ENCODE measurements at places on chromosomes 12 and 14. TPM values are rescaled to one million over a fixed set of nuclear protein-coding genes. Genes with fewer than 3 reads are reported as not detected.

GRCh38 chr14:75826599-75826998, 155.2 kb downstream of the TGFB3 start:
- no peak for DNase-seq

DNA sequence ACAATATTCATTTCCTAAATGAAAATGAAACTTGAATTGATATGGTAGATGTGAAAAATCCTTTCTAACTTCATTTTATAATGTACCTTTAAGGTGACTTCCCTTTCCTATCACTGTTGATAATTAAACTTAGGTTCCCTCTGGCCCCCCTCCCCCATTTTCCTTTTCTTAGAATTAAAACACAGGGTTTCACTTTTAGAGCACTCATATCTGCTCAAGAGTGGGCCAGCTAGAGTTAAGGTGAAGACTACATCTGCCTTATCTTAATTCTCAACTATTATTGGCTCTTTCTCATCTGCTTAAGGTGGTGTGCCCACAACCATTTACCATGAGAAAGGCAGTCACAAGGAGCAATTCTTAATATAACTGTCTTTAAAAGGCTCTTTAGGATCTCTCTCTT, 49.7 kb downstream of the LIN52 start:
- DNase-seq = no peak

The DERA gene
- 21.3 TPM for total RNA-seq

- no peak for DNase-seq
Observed at GRCh38 chr12:6843118-6843902, 2.6 kb downstream of the GNB3 start.

GRCh38 chr12:109609342-109609741, 35.7 kb downstream of the MVK start:
- DNase-seq = no peak

- DNase-seq = no peak
Observed at GRCh38 chr14:45526715-45527549, 273.9 kb upstream of the MIS18BP1 start.

GRCh38 chr14:100778951-100779690, 46.8 kb upstream of the MEG3 start:
- no peak for DNase-seq

GRCh38 chr12:116650062-116650461, 87.8 kb downstream of the SPRING1 start:
- DNase-seq = no peak

DNA sequence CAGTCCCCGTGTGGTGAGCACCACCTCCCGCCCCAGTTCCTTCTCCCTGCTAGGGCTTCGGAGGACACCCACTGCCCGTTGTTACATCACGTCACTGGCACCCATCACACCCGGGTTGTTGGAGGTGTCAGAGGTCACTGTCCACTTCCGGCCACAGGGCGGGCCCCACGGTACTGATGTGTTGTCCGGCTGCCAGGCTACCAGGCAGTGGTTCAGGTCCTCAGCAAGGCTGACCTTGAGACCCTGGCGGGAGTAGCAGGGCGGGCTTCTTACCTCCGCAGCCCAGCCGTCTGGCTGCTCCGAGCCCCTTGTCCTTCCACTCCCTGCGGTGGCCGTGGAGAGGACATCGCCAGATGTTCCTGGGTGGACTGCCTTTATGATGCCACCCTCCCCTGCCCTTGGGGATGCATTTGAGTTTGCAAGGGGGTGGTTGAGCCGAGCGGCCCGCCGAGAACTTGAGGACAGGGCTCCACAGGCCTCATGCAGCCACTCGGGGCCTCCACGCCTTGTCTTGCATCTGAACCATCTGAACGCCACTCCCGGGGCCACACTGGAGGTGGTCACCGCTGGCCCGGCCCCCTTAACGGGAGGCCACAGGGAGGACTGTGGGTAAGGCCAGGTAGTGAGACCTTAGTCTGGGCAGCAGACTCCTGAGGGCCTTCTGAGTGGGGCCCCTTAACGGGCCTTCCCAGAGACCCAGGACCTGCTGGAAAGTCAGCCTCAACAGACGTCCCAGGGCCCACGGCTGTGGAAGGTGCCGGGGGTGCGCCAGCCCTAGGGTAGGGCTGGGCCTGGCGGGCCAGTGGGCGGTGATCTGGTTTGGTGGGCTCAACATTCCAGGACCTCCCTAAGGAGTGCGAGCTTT, 27.1 kb upstream of the PLD4 start:
- DNase-seq = no peak
